RPMI7951 (cell line): ENCODE measurements at places on chromosomes 4 and X. TPM values are rescaled to one million over a fixed set of nuclear protein-coding genes. Genes with fewer than 3 reads are reported as not detected.

DNA sequence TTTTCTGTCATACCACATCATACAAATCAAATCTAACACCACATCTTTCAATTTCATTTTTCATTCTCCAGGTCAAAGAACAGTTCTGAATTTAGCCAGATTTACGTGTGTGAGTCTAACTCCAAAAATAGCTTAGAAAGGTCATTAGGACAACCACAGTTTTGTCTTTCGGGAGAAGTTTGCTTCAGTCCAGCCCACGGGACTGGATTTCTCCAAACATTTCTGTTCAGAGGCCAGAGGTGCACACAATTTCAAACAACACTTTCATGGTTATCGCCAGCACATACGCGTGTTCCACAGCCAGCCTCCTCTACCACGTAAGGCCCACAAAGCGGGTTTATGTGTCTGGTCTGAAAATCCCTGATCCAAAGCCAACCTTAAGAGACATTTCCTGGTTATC is 65.9 kb downstream of the VEGFC start:
- peak; percentile 56 for DNase-seq

DNA sequence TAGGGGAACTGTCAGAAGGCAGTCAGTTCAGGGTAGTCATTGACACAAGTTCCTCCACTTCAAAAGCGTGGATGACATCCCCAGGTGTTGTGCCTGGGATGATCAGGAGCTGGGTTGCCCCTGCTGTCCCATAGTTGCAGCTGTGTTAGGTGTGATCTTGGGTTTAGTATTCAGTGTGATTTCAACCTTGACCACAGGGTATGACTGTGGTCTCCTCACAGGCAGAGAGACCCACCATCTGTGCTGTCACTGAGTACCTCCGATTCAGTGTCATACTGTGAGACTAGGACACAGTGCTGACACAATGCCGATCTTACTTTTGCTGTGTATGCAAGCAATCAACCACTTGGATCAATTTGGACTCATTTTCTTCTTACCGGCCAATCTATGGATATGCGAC is 25.2 kb downstream of the FOXR2 start:
- DNase-seq, result no peak

GRCh38 chrX:77960567-77960966 is 8.9 kb downstream of the PGAM4 start:
- DNase-seq, result no peak

GRCh38 chrX:135185795-135186443 is 14.7 kb upstream of the CT55 start:
- peak; percentile 44 for DNase-seq

- no peak for DNase-seq
Observed at GRCh38 chr4:134243742-134244713, 42.4 kb upstream of the PABPC4L start.

Gene CNOT6L
- total RNA-seq, result 7.6 and 8.4 TPM in 2 replicates

DNA sequence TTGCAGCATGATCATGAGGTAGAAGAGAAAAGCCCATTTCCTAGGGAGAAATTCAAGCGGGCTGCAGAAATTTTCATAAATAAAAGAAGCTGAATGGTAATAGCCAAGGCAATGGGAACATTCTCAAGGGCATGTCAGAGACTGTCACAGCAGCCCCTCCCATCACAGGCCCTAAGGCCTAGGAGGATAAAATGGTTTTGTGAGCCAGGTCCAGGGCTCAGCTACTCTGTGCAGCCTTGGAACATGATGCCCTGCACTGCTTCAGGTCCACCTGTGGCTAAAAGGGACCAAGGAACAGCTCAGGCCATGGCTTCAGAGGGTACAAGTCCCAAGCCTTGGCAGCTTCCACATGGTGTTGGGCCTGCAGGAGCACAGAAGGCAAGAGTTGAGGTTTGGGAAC is 93.3 kb downstream of the DACH2 start:
- no peak for DNase-seq

Gene SPATA4
- total RNA-seq, result not detected in 2 replicates

DNA sequence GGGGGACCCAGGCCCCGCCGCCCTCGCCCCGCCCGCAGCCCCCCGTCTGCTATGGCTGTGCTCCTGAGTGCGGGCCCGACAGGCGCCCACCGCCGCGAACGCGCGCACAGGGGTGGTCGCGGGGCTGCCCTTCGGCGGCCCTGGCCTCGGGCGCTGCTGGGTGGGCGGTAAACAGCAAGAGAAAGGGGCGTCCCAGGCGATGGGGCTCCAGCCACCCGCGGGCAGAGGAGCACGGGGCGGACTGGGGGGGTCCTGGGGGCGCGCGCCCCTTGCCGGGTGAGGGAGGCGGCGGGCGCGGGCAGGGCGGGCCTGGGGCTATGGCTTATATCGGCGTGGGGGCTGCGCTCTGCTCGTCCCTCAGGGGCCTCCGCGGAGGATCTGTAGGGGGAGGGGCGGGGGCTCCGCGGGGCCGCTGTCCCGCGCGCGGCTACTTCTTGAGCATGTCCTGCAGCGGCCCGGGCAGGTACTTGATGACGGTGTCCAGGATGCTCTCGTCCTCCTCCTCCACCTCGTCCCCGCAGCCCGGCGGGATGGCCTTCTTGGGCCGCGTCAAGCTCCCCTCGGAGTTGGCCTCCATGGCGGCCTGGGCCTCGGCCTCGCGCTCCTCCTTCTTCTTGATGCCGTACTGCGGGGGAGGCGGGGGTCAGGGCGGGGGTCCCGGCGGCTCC is 39.7 kb downstream of the CPLX1 start:
- no peak for DNase-seq

Gene SPIN2A
- 0.20 and 0.48 TPM in 2 replicates for total RNA-seq

DNA sequence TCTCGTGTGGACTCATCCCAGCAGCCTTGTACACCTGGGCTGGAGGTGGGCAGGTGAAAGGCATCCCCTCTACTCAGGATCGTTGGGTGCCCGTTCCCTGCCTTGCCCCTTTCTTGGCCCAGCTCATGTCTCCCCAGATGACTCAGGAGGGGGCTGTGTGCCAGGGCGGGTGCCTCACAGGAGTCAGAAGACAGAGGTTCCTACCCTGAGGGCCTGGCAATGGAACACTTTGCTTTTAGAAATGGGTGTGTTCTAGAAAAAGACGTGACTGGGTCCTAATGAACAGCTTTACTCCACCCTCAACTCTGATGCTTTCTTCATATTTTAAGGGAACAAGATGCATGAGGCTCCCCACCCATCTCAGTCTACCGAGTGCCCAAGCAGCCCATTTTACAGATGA is 22.5 kb upstream of the TRIM2 start:
- DNase-seq, result peak; percentile 66

DNA sequence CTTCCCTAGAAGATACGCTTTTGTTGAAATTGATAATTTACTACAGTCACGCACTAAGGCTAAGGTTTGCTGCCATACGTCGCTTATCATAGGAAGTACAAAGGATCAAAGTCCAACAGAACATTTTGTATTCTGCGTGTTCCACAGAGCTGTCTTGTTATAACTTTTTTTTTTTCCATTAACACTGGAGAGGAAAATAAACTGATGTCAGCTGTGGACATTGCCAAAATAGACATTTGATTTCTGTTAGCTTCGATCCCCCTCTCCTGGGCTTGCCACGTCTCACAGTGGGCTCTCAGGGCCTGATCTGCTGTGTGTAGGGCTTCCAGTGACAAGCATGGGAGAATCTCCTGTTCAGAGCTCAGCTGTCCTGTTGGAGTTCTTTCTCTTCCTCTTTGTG is 93.3 kb downstream of the SPATA18 start:
- DNase-seq, result no peak

DNA sequence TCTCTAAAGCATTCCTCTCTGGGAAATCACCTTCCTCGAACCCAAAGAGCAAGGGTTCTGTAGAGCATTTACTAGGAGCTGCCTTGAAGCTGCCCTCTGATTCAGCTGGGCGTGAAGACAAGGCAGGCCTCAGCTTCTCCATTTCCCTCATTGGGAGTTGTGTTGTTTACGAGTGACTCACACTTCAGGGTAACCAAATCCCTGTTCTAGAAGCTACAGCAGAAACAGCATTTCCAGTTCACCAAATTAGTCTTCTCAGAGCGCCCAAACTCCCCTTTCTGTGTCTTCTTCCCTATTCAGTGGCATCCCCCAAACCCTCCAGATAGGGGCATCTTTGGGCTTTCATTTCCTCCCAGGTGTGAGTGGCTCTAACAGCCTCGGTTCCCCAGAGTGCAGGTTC is 863 bp upstream of the XPNPEP2 start:
- peak; percentile 31 for DNase-seq

Gene BTC
- total RNA-seq, result 0.12 and 0.20 TPM in 2 replicates

- no peak for DNase-seq
Observed at GRCh38 chr4:3445111-3445820, 3.5 kb downstream of the HGFAC start.

DNA sequence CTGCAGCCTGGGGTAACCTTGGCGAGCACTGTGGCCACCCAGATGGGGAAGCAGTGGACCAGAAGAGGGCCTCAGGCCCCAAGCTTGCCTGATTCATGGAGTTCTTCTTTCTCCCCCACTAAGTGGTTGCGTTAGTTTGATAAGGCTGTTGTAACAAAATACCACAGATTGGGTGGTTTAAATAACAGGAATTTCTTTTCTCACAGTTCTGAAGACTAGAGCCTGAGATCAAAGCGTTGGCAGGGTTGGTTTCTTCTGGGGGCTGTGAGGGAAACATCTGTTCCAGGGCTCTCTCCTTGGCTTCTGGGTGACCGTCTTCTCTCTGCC is 105.7 kb upstream of the GATB start:
- DNase-seq, result peak; percentile 63

DNA sequence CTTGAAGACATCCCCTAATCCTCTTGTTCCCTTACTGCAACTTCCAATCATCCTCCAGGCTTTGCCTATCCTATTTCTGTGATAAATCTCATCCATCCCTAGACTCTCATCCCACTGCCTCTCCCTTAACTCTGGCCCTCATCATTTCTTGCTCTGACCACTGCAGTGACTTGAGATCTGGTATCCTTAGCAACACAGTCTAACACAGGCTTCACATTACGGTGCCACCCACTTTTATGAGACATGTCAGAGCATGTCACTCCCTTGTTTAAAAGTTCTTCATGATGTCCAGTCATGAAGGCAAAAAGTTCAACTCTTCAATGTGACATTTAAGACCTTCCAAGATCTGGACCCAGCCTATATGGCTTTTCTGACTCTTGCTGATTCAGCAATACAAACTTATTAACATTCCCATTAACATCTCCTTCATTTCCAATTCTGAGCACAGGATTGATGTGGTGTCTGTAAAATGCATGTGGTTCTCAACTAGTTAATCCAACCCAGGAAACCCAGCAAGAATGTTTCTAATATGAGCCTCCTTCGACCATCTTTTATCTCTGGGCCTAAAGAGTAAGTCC is 64.0 kb downstream of the OR13H1 start:
- DNase-seq, result no peak

Gene BMX
- not detected in 2 replicates for total RNA-seq

Gene SPACA5
- total RNA-seq, result 0.78 TPM in 1 of 2 replicates, not detected in the other

Gene HDAC6
- total RNA-seq, result 39.7 and 46.2 TPM in 2 replicates

GRCh38 chrX:143754183-143754582 is 33.6 kb upstream of the SPANXN2 start:
- DNase-seq, result peak; percentile 22

DNA sequence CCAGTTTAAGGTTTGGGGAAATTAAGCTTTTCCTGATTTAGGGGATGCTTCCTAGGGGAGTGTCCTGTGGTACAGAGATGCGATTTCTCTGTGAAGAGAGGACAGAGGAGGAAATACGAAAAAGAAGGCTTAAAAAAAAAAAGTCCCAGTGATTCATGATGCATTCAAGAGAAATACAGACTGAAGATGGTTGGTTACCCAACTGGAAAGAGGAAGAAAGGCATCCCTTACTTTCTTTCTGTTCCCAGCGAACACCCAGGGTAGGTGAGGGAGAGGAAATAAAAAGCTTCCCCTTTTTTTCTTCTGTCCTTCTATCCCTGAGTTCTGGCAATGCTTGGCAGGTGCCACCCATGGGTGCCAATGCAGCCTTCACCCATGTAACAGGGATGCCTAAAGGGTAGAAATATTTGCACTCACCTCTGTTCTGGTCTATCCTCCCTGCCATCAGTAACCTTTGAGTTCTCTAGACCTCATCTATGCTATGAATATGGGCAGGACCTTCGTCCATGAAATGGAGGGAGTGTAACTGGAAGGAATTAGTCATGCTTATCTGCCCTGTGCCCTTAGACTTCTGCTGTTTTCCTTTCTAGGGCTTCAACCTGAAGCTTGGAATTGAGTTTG is 230.1 kb upstream of the GALNTL6 start:
- no peak for DNase-seq

DNA sequence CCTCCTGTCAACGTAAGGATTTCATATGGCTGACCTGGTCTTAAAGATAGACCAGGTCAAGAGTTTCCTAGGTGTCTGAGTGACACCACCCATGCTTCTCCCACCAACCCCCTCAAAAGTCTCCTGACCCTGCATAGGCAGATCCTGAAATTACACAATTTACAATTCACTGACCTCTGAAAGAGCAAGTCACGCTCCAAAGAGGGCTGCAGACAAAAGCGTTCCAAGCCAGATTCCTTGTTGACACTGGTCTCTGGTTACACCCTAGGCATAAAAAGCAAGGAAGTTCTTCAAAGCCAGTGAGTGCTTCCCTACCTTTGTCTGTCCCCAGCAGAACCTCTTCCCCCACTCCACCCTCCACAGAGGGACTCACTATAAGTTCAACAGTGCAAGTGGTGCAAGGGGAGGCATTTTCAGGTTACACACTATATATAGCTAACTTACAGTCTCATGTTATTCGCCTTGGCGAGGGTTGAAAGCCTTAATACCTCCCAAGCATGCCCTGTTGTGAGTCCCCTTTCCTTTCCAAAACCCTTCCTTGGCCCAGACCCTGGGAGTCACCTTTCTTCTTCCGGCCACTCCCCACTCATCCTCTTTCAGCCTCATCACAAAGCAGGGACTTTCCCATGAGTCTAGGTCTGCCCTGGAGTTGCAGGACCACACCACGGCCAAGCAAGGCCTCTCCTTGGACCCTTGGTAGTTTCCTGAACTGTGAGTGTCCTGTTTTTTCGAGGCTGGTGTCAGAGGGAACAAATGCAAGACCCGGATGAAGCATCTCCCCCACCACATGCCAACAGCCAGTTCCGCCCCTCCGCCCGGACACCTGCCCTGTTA is 58.0 kb upstream of the KLF3 start:
- DNase-seq, result no peak

- no peak for DNase-seq
Observed at GRCh38 chr4:79598801-79599200, 190.8 kb upstream of the GK2 start.

- no peak for DNase-seq
Observed at GRCh38 chrX:135981010-135981409, 4.2 kb upstream of the SLC9A6 start.

DNA sequence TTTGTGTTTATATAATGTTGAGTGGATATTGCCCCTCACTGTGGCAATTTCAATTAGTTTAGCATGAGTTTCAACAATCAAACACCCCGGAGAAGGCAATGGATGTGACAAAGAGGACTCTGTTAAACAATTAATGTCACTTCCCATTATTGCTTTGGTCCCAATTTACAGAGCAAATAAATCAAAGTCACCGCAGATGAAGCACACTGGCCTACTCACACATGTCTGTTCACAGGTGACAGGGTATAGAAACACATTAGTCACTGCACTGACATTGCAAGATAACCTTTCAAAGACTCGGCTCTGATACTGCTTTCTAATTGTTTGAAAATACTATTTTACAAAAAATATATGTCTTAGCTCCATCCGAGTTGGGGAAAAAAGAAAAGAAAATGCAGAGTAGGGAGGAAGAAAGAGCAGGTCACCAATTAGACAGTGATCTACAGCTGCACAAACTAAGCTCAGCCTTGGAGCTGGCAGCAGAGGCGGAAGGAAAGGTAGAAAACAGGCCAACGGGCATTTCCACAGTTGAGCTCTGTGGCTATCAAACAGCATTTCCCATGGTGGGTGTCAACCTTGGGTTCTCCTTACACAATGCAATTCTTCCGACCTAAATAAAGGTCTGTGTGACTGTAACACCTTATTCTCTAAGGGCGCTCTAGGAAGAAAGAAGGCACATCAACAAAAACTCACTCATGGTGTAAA is 53.9 kb downstream of the PPARGC1A start:
- no peak for DNase-seq

- no peak for DNase-seq
Observed at GRCh38 chr4:186161138-186161537, 30.2 kb upstream of the CYP4V2 start.
